Osteocyte (in vitro differentiated cells): ENCODE measurements at places on chromosomes 4 and X.

DNA sequence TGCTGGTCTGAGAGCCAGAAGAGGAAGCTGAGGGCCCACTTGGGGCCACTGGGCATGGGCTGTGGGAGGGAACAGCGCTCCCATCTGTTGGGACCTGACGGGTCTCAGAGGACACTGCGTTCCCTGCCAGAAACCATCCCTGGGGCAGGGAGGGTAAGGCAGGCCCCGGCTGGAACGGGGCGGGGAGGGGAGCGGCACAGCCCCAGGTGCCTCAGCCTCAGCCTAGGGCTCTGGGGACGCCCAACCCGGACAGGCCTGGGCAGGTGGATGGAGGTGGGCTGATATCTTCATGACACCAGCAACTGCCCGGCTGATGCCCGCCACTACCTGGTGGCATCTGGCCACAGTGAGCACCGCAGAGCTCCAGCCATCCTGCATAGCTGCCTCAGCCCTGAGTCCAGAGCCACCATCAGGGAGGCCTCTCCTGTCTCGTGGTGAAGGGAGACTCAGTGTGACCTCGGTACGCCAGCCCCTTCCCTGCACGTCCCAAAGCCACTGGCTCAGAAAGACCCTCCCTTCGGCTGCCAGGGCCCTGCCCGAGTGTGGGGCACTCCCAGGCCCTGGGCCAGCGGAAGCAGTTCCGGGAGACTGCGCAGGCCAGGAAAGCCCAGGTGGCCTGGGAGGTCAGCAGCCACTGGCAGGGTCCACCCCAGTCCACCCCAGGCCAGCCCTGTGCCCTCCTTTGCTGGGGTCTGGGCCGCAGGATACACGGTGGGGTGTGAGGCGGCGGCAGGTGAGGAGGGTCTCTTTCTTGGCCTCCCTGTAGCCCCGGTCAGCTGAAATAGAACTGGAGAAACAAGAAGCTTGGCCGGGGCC is 34.6 kb upstream of the FGFR3 start:
- DNase-seq: no peak

- no peak for DNase-seq
Observed at GRCh38 chrX:40144576-40144975, 46.8 kb upstream of the BCOR start.

DNA sequence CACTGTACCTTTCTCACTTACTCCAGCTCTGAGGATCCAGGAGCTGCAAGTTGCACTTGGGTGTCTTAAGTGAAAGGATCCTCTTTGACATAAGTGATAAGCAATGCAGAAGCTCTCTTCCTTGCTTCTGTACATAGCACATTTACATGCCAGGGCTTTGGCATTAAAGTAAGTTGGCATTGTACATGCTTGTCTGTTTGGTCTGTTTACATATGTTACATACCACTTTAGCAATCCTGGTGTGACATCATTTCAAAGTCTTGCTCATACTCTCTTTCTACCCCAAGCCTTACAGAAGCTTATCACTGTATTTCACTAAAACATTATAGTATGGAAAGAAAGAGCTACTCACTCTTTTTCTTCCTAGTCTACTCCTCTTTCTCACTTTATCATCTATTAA is 2548.3 kb downstream of the ARAP2 start:
- DNase-seq: no peak

DNA sequence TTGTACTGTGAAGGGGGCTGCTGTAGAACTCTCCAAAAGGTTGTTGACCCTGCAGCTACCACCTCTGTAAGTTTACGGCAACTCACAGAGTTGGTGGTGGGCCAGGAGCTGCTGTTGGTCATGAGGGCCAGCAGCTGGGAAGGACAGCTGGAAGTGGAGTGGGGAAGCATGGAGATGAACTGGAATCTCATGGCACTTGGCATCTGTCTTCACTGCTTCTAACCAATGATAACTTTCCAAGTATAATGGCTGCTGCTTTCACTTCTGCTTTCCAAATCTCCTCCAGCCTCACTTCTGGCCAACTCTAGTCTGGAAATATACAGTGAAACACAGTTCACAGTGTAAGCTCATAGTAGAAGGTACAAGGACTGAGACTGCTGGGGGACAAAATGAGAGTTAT is 126.5 kb upstream of the INTU start:
- no peak for DNase-seq

- no peak for DNase-seq
Observed at GRCh38 chr4:100630341-100630740, 112.5 kb upstream of the EMCN start.

GRCh38 chr4:14743601-14744000 is 258.7 kb upstream of the CPEB2 start:
- DNase-seq: no peak

- no peak for DNase-seq
Observed at GRCh38 chrX:44019911-44020310, 46.7 kb upstream of the NDP start.

DNA sequence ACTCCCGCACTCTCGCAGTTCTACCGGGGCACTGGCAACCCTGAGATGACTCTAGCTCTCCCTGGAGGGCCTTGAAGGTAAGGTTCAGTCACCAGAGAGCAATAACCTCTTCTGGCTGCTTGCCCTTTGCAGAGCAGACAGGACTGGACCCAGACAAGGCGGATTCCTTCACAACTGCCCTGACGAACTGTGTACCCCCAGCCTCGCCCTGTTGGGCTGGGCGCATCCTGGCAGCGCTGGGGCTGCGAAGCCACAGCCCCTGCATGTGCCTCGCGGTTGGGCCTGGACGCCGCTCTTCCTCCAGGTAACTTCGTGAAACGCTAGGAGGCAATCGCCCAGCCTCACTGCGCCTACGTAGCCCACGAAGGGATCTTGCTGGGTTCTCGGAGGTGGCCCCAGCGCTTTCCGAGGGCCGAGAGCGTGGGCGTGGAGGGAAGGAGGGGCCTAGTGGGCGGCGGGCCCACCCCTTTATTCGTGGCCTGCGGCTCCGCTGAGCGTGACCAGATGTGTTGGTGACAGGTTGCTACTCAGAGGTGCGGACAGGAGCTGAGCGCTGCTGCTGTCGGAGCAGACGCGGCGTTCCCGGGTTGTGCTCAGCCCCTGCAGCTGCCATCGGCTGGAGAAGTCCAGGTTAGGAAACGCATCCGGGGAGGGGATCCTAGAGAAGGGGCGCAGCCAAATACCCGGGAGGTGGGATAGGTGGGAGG is 1.9 kb upstream of the MAMLD1 start:
- peak; percentile 81 for DNase-seq

DNA sequence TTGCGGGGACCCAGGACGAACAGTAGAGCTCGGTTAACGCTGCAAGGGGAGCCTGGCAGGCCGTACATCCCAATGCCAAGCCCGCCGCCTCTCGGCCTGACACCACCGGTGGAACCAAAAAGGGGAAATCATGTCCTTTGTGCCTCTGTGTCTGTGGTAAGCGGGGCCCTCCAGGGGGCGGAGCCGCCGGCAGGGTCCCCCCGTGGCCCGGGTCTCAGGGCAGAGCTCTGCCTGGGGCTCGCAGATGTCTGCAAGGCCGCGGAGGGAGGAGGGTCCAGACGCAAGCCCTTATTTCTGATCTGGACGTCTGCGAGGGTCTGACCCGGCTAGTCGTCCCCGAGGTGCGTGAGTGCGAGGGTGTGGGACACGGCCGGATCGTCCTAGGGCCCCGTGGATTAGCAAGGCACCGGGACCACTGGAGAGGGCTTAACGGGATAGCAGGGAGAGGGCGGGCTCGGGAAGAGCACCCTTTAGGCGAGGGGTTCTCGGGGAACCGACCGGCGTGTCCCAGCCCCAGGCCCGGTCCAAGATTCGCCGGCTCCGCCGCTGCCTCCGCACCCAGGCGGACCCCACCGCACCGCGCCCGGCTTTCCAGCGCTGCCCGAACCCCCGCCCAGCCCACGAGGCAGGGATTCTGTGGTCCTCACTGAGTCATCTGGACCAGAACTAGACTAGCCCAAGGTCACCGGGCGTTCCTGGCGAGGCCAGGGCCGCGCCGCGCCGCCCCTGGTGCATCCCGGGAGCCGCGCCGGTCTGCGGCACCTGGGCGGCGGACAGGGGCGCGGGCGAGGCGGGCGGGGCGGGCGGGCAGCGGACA is 863 bp upstream of the FAM193A start:
- DNase-seq: peak; percentile 86
